Nephron progenitor cell (in vitro differentiated cells): ENCODE measurements at places on chromosomes 2 and 18.

- no peak for DNase-seq
Measured at GRCh38 chr2:182207049-182207746, 219.6 kb downstream of the PDE1A start.

GRCh38 chr2:88818381-88818780 is 126.9 kb downstream of the RPIA start:
- DNase-seq = no peak

GRCh38 chr2:219218217-219218731 is 484 bp downstream of the ABCB6 start:
- peak; percentile 75 for DNase-seq

- no peak for DNase-seq
Measured at GRCh38 chr2:224986477-224986876, 55.8 kb downstream of the DOCK10 start.

DNA sequence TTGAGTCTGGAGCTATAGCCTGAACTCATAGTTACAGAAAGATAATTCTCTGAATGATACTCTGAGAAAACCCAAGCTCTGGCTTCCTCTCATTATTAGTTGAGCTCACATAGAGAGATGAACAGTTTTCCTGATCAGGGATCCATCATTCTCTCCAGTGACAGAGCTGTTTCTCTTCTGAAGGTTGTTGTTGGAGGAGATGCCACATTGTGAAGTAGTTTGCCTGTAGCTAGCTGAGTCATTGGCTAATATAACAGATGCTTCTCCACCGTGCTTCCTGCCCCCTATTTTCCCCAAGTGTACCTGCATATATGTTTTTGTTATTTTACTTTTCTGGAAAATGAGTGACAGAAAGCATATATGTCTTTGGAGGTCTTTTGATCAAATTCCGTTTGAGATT is 64.6 kb downstream of the OSBPL6 start:
- no peak for DNase-seq
